ENCODE measurements at places on chromosomes 5 and 9.

- DNase-seq: no peak
These were observed 107.9 kb upstream of the FREM1 start for GRCh38 chr9:15018096-15018637.

DNA sequence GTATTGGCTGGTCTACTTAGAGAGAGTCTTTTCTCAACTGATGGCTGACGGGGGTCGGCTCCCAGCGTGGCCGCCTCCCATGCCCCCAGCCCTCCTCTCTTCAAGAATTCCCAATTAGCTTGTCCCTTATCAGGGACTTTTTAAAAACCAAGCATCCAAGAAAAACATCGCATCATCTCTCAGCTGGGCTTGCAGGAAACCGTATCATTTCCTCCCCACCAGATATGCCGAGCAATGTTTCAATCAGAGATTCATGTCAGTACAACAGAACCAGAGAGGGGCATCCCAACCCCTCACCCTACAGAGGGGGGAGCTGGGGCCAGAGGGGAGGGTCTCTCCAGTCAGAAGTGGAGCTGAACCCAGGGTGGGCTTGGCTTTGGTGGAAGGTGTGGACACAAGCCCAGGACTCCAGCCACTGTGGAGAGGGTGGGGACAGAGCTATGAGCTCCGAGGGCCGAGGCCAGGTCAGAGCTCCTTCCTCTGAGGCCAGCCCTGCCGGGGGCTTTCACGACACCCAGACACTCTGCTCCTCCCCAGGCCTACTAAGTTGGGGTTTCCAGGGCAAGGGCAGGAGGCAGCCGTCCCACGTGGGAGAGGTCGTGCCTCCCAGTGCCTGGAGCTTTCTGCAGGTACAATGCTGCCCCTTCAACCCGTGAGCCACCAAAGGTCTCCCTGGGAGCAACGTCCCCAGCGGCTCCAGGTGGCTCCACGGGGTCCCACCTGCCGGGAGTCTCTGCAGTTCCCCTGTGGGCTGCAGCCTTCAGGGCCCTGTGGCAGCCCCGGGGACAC lies 39.0 kb upstream of the TMEM250 start:
- no peak for DNase-seq

DNA sequence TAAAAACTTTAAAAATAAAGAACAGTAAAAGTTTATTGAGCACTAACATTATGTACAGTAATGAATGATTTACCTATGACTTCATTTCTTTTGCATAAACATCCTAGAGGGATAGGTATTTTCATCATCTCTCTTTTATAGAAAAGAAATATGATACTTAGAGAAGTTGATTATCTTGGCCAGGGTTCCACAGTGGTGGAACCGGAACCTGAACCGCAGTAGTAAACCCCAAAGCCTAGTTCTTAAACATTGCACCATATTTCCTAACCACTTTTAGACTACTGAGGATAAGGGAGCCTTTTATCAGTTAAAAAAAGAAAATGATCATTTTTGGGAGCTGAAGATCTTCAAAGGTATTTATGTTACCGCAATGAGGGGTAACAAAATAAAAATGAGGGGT lies 205.7 kb upstream of the SGCD start:
- DNase-seq: no peak

DNA sequence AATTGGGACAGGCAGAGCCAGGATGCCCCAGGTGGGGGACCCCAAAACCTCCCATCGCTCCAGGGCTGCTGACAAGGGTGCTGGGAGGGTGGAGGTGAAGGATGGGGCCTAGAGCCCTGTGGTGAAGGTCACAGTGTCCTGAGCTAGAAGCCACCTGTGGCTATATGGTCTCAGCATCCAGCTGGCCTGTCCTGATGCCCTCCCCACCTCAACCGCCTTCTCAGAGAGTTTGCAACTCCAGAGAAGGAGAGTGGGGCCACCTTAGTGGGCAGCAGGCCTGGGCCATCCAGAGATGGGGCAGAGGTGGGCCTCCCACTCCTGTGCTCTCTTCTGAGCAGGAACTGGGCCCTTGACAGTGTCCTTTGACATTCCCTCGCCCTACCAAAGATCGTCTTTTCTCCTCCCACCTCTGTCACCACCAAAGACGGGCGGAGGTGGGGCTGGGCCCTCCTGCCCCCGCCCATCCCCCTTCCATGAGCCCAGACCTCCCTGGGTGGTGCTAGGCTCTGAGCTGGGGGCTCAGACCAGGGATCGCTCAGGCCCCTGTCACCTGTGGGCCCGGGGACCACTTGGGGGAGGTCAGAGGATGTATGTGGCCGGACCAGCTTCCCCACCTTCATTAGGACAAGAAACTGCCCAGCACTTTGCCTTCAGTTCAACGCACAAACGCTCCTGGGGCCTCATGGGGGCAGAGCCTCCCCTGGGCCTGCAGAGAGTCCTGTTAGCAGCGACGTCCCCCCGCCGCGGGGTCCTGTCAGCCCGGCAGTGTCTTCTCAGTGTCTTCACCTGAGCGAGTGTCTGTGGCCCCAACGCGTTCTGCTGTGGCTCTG lies 10.0 kb upstream of the DOLPP1 start:
- DNase-seq: no peak

DNA sequence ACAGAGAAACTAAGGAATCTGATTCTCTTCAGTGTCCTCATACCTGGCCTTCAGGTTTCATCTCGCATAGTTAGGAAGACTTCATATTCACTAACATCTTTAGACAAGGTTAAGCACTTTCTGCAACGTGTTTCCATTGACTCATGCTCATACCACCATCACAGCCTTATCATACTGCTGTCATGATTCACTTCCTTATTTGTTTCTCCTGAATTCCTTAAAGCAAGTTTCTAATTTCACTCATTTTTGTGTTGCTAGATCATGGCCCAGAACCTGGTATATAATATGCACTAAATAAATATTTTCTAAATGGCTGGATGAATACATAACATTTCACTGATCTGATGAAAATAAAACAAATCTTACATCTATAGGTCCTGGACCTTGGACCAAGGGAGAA lies 472.9 kb downstream of the PRELID2 start:
- DNase-seq: no peak

DNA sequence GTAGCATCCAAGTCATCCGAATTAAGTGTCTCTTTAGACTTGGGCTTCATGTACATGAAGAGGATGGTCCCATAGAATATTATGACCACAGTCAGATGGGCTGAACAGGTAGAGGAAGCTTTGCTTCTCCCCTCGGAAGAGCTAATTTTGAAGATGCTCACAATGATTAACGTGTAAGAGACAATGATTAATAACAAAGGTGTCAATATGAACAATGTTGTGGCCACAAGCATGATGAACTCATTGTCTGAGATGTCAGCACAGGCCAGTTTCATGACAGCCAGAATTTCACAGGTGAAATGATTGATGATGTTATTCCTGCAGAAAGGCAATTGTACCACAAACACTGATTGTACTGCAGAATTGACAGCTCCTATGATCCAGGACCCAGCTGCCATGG lies 626 bp downstream of the OR13C2 start:
- no peak for DNase-seq

DNA sequence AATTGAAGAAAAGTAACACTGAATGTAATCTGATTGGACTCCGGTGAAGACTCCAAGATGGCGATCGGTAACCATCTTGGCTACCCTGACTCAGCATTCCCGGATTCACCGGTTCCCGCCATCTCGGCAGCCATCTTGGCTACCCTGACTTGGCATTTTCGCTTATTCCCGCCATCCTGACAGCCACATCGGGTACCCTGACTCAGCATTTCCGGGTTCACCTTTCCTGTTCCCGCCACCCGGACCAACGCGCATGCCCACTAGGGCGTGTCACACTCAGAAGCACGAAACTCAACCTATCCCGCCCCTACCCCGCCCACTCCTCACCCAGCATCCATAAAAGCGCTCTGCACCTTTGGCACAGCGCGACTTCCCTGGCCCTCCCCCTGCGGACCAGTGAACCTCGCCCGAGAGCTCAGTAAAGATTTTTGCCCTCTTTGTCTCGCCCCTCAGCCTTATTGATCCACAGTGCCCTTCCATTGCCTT lies 17.2 kb downstream of the SPTLC1 start:
- peak; percentile 81 for DNase-seq

DNA sequence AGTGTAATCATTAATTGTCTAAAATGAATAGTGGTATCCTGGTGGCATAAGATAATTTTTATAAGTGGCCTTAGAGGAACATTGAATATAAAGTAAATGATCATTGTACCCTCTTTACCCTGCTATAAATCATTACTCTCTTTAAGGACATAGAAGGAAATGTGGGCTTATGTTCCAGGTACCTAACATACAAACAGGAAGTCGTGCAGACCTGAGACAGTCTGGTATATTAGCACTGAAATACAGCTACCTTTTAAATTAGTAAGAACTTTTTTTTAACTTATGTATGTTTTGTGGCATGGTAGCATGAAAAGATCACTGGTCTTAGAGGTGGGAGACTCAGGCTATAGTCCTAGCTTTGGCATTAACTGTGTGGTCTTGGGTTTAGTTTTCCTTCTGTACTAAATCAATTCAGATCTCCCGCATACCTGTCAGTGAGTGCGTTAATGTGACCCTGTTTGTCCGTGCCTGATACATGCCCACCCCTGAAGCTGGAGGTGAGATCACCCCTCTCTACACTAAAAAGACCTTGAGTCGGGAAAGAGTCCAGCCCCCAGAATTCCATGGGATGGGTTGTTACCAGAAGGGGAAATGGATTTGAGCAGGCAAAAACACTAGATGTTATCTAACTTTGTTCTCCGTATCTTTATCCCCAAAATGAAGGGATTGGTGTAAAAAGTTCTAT lies 59.4 kb upstream of the ERBIN start:
- no peak for DNase-seq

- no peak for DNase-seq
These were observed 12.2 kb downstream of the IRF1 start for GRCh38 chr5:132478366-132478871.

- no peak for DNase-seq
These were observed 10.3 kb downstream of the LYSMD3 start for GRCh38 chr5:90519081-90519480.

DNA sequence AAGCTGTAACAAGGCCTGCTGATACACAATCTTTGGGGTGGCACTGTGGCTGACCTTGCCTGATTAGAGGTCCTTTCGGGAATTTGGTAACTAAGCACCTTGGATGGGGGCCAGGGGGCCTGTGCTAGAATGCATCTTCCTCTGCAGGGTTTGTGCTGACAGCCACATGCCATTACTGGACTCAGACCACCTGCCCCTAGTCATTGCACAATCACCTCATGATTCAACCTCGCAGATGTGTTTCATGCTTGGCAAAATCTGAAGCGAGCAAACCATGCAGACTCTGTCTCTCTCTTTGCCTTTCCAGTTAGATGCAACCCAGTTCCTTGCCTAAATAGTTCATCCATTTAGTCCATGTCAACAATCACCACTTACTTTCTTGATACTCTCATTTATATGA lies 96.5 kb upstream of the ERCC6L2 start:
- DNase-seq: no peak

- DNase-seq: no peak
These were observed 709 bp downstream of the WHRN start for GRCh38 chr9:114504341-114505186.

- no peak for DNase-seq
These were observed 74.2 kb upstream of the SUSD1 start for GRCh38 chr9:112249277-112249676.

- no peak for DNase-seq
These were observed 16.2 kb downstream of the MIGA2 start for GRCh38 chr9:129052592-129052991.

DNA sequence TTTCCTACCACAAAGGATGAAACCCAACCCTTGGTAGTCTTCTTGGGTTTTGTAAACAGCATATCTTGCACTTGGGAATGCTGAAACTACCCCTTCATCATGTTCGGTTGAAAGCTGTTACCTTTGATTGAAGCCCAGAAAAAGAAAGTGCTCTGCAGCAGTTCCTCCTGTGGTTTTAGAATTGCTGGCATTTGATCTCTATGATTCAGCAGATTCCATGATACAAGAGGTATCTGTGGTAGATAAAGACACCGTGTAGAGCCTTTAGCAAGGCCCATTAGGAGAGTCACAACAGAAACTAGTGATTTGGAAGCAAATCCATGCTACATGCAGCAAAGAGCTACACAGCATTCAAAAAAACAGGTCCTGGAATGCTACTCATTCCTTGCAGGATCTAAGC lies 557.0 kb downstream of the TLE1 start:
- no peak for DNase-seq

DNA sequence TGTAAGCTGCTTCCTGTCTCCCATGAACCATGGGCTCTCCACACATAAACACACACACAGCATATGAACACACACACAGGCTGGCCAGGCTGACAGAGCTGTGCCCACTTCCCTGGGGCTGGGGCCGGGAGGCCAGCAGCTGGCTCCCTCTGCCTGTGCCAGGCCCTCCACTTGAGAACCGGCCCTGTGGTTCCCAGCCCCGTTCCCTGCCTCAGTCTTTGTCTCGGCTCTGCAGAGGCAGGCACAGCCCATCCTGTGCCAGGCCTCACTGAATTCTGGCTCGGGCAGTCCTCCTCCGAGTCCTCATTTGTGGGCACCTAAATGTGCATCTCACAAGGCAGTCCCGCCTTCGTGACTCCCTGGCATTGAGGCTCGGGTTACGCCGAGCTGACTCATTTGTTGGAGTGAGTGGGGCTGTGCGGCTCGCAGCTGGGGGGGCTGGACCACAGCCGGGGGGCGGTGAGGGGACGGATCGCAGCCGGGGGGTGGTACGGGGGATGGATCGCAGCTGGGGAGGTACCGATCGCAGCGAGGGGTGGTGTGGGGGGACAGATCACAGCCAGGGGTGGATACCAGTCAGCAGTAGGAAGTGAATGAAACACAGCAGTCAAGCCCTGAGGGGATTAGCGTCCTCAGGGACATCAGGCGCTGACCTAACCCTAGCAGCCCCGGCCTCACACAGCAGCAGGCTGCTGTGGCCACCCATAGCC lies 72.3 kb downstream of the PSMB7 start:
- DNase-seq: no peak

DNA sequence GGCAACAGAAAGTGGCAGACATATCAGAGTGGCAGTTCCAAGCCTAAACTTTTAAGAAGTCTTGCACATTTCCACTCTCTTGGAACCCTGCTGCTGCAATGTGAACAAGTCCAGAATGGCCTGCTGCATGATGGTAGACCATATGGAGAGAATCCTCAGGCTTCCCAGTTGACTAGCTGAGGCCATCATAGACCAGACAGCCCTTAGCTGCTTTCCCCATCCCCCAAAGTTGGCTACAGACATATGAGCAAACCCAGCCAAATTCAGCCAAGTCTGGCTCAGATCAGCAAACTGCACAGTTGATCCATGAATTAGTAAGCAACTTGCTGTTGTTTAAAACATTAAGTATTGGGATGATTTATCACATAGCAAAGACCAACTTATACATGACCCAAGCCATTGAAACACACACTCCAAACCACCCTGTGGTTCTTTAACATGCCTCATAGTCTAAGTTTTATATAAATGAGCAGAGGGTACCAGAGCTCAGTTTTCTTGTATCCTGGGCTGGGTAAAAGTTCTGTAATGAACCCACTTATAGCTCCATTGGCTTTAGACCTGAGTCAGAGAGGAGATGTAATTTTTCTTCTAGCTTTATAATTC lies 19.9 kb downstream of the PPP3R2 start:
- no peak for DNase-seq
